ENCODE measurements at places on chromosomes 3 and 15. TPM values are rescaled to one million over a fixed set of nuclear protein-coding genes. Genes with fewer than 3 reads are reported as not detected.

Gene TEX55
- total RNA-seq, result not detected

Gene HGD
- total RNA-seq, result not detected

Gene TMEM212
- not detected for total RNA-seq

Gene DCLK3
- total RNA-seq, result 2.6 TPM

Gene CD200
- 4.2 TPM for total RNA-seq

Gene SAMMSON
- total RNA-seq, result under 0.01 TPM

Gene FAM162A
- 13.0 TPM for total RNA-seq

Gene SCAANT1
- not detected for total RNA-seq

Gene ATP10A
- total RNA-seq, result 7.8 TPM

Gene GPR62
- total RNA-seq, result 0.52 TPM

Measured in skeletal muscle tissue (tissue), 5 donors.